Activated CD8-positive, alpha-beta memory T cell treated with anti-CD3 and anti-CD28 coated beads for 1 hour (primary cell): ENCODE measurements at places on chromosomes 7 and 10.

GRCh38 chr10:70405037-70405824 lies 1.3 kb downstream of the EIF4EBP2 start:
- no peak for DNase-seq

GRCh38 chr10:66999762-67000545 lies 74.1 kb downstream of the LRRTM3 start:
- DNase-seq: no peak

DNA sequence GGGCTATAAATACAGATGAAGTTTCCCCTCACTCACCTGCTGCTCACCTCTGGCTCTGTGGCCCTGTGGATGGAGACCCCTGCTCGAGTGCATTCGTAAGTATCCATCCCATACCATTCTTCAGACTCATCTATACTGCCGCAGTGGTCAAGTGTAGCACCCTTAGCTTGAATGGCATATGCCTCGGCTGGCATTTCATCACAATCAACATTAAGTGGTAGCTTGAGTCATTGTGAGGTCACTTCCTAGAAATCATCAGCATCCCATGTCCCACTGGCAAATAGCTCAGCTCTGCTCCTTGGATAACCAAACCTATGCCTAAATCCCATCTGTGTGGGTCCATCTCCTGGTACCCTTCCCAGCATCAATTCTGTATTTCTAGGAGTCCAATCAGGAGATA lies 38.2 kb downstream of the MDH2 start:
- DNase-seq: no peak

GRCh38 chr10:119120413-119120867 lies 16.5 kb downstream of the DENND10 start:
- no peak for DNase-seq

DNA sequence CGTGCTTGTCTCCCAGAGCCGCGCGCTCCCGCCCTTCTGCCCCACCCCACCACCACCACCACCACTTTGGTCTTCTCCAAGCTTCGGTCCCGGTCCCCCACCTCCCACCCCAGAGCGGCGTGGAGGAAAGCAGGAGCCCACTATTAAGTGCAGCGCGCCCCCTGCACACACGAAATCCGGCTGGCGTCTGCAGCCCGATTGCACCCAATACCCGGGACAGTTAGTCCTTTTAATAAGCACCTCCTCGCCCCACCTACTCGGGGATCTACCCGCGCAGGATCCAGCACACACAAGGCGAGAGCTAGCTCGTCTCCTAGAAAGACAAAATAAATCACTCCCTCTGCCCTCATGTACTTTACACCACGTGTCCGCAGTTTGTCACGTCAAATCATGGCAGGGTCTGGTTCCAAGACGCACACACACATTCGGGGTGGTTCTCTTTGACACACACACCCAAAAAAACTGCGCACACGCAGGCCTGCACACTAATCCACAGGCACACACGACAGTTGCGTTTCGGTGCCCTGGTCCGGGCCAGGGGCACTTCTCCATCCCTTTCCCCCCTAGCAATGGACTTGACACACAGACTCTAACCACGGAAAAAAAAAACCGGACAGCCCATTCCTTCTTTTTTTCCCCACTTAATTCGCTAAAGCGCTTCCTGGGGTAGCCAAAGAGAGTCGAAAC lies 1.6 kb downstream of the SFMBT2 start:
- no peak for DNase-seq
